ENCODE measurements at places on chromosomes 6 and 20. TPM values are rescaled to one million over a fixed set of nuclear protein-coding genes. Genes with fewer than 3 reads are reported as not detected.

- H3K27ac ChIP-seq, result no peak overlapping the region
- DNase-seq, result no peak
- no peaks in the 10 kb centered on the region for H3K36me3 ChIP-seq
- no peaks in the 10 kb centered on the region for H3K27me3 ChIP-seq
- no peak overlapping the region for H3K4me3 ChIP-seq
- H3K4me1 ChIP-seq, result no peaks in the 10 kb centered on the region
Observed at GRCh38 chr6:138473144-138473543, 26.1 kb downstream of the NHSL1 start.

The MROH8 gene
- 5.2 TPM for total RNA-seq

GRCh38 chr6:125748406-125749172, 843 bp upstream of the HEY2 start:
- no peaks in the 10 kb centered on the region for H3K36me3 ChIP-seq
- peaks cover 3% of the 10 kb centered on the region for H3K4me1 ChIP-seq
- H3K27ac ChIP-seq, result peak overlapping the region; percentile 93
- peak; percentile 40 for DNase-seq
- no peaks in the 10 kb centered on the region for H3K27me3 ChIP-seq

The OR2H2 gene
- not detected for total RNA-seq

GRCh38 chr6:15148356-15148946, 97.4 kb upstream of the JARID2 start:
- H3K4me3 ChIP-seq, result no peak overlapping the region
- H3K27ac ChIP-seq, result no peak overlapping the region
- DNase-seq, result no peak
- H3K36me3 ChIP-seq, result no peaks in the 10 kb centered on the region

DNA sequence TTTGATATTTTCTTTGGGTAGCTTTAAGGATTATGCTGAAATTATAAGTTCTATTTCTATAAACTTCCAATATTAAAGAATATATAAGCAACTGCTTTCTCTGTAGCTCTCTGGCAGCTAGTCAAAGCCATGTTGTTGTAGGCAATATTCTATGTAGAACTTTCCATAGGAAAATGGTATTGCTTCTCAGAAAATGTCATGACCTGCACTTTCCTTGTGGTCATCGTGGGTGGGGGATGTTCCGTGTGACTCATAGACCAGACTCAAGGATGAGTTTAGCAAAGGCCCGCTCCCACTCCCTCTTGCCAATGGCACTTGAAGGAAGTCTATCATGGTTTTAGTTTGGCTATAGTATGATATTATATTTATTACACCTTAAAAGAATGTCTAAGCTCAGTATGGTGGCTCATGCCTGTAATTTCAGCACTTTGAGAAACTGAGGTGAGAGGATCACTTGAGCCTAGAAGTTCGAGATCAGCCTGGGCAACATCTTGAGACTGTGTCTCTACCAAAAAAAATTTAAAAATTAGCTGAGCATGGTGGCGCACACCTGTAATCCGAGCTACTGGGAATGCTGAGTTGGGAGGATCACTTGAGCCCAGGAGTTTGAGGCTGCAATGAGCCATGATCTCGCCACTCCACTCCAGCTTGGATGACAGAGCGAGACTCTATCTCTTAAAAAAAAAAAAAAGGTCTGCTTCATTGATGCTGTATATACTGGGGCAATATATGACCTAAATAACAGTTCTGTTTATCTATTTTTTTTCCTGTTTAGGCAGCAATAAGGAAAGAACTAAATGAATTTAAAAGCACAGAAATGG, 36.6 kb upstream of the LTV1 start:
- no peak overlapping the region for H3K4me3 ChIP-seq
- no peaks in the 10 kb centered on the region for H3K27me3 ChIP-seq
- DNase-seq, result no peak

DNA sequence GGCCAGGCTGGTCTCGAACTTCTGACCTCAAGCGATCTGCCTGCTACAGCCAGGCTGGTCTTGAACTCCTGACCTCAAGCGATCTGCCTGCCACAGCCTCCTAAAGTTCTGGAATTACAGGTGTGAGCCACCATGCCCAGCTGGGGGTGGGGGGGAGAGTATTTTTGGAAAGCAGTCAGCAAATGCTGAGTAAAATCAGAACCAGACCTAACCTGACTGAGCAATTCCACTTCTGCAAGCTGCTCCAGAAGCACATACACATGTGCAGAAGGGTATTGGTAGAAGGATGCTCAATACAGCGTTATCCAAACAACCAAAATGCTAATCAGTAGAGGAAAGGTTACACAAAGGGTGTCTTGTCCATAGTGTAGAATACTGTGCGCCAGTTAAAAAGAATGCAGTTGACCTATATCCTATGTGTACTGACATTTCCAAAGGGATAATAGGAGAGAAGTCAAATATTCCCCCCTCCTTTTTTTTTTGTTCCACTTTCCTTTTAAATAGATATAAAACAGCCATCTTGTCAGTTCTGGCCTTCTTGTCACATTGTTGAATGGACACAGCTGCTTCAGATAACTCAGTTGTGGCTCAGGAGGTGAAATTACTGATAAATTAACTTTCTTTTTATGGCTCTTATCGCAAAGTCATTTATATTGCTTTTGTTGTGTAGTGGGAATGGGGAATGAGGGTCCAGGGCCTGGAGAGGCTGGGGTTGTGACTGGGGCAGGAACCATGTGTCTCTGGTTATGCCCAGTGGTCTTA, 74.6 kb downstream of the DTD1 start:
- H3K36me3 ChIP-seq, result no peaks in the 10 kb centered on the region
- no peaks in the 10 kb centered on the region for H3K27me3 ChIP-seq
- no peak for DNase-seq
- no peak overlapping the region for H3K27ac ChIP-seq
- no peaks in the 10 kb centered on the region for H3K4me1 ChIP-seq
- H3K4me3 ChIP-seq, result no peak overlapping the region

- H3K27me3 ChIP-seq, result no peaks in the 10 kb centered on the region
- H3K4me1 ChIP-seq, result peaks cover 22% of the 10 kb centered on the region
- no peak for DNase-seq
Observed at GRCh38 chr6:112298816-112299281, 44.5 kb upstream of the LAMA4 start.

The MARCKS gene
- total RNA-seq, result 17.9 TPM

DNA sequence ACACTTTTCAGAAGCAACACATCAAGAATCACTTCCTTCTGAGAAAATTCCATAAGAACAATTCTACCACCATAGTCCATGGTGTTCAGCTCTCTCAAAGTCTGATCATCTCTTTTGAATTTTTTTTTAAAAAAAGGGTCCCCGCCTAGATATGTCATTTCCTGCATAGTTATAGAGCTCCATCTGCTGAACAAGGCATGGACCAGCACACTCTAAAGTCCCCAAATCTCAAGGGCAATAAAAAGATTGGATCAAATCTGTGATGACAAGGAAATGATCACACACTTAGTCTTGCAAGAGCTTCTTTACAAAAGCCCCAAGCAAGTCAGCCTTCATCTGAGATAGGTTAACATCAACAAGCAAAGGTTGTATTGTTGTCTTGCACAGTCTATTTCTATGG, 100.7 kb upstream of the STMND1 start:
- H3K4me3 ChIP-seq, result no peak overlapping the region
- no peaks in the 10 kb centered on the region for H3K4me1 ChIP-seq
- H3K36me3 ChIP-seq, result no peaks in the 10 kb centered on the region

The ADGB gene
- not detected for total RNA-seq
